Naive B cell (primary cell): ENCODE measurements at places on chromosomes 7 and 10. TPM values are rescaled to one million over a fixed set of nuclear protein-coding genes. Genes with fewer than 3 reads are reported as not detected.

- no peak overlapping the region for H3K27ac ChIP-seq
These were observed 12.6 kb upstream of the NPFFR1 start for GRCh38 chr10:70296406-70296899.

GRCh38 chr7:43071604-43072003, 40.8 kb upstream of the HECW1 start:
- peak overlapping the region; percentile 30 for H3K27ac ChIP-seq
- H3K4me1 ChIP-seq, result no peaks in the 10 kb centered on the region
- no peaks in the 10 kb centered on the region for H3K27me3 ChIP-seq
- no peaks in the 10 kb centered on the region for H3K36me3 ChIP-seq

GRCh38 chr10:44382131-44382858, 2.6 kb downstream of the CXCL12 start:
- H3K27ac ChIP-seq, result no peak overlapping the region
- H3K4me3 ChIP-seq, result no peak overlapping the region
- H3K36me3 ChIP-seq, result no peaks in the 10 kb centered on the region
- DNase-seq, result no peak
- no peaks in the 10 kb centered on the region for H3K4me1 ChIP-seq

The CDC14C gene
- polyA plus RNA-seq, result not detected

The SPDYE6 gene
- polyA plus RNA-seq, result 0.18 TPM

DNA sequence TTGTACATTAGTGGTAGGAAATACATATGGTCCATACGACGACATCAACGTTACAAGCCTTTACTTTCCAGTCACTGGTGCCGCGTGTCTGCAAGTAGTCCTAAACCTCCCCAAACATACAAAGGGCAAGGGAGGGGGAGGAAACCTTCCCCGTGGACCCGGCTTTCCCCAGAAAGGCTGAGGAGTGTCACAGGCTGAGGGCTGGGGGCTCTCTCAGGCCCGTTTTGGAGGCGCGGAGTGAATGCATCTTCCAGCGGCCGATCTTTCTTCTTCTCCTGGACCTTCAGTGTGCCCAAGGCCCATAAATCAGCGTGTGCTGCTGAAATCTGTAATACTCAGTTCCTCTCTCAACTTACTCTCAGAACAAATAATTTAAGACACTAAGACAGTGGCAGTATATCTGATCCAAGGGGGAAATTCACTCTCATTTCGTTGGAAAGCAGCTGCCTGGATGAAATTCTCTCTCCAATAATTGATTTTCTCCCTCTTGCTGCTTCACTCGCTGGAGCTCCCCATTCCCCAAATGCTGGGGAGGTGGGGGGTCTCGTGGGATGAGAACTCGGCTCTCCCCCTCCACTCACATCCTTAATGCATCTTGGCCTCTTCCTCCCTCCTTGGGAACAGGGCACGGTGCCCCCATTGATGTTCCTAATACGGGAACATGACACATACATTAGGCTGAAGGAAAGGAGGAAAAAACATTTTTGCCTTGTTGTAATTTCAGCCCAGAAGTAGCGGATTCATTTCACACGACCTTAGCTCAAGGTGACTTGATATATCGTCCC, 126.1 kb downstream of the ADARB2 start:
- H3K4me1 ChIP-seq, result peaks cover 13% of the 10 kb centered on the region
- H3K27me3 ChIP-seq, result peaks cover 50% of the 10 kb centered on the region
- H3K27ac ChIP-seq, result peak overlapping the region; percentile 62
- no peak for DNase-seq
- H3K4me3 ChIP-seq, result no peak overlapping the region

DNA sequence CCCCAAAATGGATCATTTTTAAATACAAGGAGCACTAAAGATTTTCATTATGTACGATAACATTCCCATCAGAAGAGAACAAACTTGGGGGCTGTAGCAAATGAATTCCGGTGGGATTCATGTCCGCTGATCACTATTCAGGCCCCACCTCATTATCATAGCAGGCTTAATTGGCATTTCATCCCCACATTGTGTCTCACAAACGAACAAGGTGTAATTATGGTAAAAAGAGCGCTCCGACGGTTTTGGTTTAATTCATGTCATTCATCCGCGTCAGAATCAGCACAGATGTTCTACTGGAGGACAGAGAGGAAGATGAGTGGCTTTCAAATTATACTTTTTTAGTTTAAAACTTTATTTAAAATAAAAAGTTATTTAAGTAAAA, 124.7 kb downstream of the MAD1L1 start:
- DNase-seq, result no peak
- no peak overlapping the region for H3K4me3 ChIP-seq
- no peak overlapping the region for H3K27ac ChIP-seq
- no peaks in the 10 kb centered on the region for H3K27me3 ChIP-seq
- peaks cover 41% of the 10 kb centered on the region for H3K4me1 ChIP-seq

- DNase-seq, result no peak
- no peaks in the 10 kb centered on the region for H3K27me3 ChIP-seq
- peaks cover under 1% of the 10 kb centered on the region for H3K36me3 ChIP-seq
- H3K27ac ChIP-seq, result no peak overlapping the region
- peak overlapping the region; percentile 80 for H3K4me3 ChIP-seq
- H3K4me1 ChIP-seq, result peaks cover 22% of the 10 kb centered on the region
These were observed 1.1 kb downstream of the AIFM2 start for GRCh38 chr10:70131560-70131937.
